ENCODE measurements at places on chromosomes 7 and 10.

DNA sequence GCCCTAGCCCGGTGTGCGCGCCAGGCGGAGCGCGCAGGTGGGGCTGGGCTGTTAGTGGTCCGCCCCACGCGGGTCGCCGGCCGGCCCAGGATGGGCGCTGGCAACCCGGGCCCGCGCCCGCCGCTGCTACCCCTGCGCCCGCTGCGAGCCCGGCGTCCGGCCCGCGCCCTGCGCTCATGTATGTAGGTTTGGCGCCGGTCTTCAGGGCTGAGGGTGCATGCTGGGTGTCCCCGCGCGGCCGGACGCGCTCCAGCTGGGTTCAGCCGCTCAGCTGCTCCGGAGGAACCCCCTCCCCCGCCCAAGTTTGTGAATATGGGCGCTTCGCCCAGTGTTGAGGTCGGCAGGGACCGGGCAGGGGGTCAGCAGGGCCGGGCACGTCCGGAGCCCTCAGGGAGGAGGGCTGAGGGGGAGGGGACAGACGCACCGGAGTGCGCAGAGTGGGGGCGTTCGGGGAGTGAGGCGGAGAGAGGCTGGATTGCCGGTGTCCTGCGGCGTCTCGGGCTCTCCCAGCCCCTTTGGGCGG is 559 bp downstream of the VWC2 start:
- DNase-seq, result no peak

DNA sequence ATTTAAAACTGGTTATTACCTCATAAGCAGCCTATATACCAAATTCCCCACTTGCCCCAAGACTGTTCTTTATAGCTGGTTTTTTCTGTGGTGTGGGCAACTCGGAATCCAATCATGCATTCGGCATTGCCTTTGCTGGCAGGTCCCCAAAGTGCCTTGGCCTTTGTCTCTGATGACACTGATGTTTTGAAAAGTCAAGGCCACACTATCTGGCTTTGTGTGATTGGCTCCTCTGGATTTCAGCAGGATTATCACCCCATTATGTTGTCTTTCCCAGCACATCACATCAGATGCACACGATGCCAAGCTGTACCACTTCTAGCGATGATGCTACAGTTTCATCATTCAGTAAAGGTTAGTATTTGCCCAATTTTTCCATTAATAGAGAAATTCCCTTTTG is 97.7 kb downstream of the USP6NL start:
- no peak for DNase-seq

DNA sequence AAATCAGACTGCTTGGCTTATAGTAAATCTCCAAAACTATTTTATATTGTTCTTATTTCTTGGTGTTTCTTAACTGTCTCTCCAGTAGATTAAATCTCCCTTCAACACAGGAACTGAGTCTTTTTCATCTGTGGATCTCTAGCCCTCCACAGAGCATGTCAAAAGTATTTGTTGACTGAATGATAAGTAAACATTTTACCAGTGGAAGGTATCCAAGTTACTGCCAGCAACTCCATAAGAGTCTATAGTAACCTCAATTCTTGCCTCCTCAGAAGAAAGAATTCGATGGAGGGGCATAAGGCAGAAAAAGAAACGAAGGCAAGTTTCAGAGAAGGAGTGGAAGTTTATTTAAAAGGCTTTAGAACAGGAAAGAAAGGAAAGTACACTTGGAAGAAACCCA is 293.9 kb upstream of the DKK1 start:
- no peak for DNase-seq

DNA sequence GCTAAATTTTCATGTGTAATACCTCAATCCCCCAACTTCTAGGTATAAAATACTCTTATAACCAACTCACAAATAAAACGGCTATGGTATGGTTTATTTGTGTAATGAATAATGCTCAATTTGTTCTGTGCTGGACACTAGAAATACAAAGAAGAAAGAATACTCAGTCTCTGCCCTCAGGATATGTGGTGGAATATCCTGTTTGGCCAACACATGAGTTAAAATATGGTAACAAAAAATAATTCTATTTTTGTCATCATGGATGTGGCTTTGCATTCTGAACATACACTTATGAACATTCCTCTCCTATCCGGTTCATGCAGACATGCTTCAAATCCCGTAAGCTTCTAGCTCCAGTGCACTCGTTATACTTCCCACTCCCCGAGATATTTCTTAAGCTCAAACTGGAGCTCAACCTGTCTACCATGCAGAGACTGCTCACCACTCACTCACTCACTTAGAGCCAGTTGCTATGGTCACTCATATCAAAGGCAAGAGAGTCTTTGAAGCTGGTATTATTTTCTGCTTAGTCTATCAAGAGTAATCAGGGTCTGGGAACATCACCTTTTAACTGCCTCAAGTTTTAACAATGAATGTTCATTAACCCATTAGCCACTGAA is 53.8 kb upstream of the SLC16A12 start:
- no peak for DNase-seq

- DNase-seq, result no peak
Observed at GRCh38 chr10:124282326-124282725, 136.4 kb downstream of the OAT start.

DNA sequence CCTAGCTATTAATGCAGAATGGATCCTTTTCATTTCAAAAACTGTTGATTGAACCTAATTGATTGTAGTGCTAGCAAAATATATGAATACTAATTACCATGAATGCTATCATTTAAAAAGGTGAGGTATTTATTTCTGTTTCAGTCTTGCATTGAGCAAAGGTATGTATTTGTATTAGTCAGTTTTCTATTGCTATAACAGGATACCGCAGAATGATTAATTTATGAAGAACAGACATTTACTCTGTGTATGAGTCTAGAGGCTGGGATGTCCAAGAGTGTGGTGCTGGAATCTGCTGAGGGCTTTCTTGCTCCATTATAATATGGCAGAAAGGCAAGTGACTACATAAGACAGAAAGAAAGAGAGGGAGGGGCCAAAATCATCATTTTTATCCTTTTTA is 199.2 kb downstream of the KIF20B start:
- DNase-seq, result no peak

GRCh38 chr7:27863880-27864279 is 123.9 kb downstream of the TAX1BP1 start:
- no peak for DNase-seq

- no peak for DNase-seq
Observed at GRCh38 chr7:111043561-111043960, 47.4 kb upstream of the LRRN3 start.

DNA sequence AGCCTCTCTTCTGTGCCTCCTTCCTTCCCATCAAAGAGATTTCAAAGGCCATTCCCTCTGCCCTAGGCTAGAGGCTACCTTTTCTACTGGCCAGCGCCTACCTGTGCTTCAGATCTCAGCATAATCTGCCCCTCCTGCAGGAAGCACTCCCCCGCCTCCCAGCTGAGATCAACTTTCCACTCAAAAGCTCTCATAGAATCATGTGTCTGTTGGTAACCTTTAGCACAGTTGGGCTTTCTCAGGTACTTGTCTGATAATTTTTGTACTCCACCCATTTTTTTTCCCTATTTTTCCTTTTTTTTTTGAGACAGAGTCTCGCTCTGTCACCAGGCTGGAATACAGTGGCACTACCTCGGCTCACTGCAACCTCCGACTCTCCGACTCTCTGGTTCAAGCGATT is 231.0 kb upstream of the PRSS58 start:
- DNase-seq, result no peak
